Right kidney (tissue), 9 donors: ENCODE measurements at places on chromosomes 1 and 21.

DNA sequence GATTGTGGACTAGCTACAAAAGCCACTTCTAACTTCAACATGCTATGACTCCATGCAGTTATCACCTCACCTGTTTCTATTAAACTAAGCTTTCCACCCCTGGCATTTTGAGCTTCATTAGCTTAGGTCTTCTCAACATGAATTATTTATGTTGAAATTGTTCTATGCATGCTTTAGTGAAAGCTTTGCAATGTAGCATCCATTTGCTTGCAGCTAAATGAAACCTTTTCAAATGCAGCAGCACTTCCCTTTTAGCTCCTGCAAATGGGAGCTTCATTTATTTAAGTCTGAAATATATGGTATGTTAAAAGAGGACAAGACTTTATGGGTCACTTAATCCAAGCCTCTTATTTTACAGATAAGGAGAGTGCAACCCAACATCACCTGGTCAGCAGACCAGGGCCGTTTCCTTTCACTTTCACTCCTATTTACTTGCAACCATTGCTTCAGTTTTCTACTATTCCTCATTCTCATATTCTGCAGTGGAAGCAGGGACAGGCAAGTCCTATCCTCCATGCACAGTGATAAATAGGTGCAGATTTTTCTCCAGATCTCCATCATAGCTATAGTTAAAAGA lies 56.4 kb upstream of the SAMSN1 start:
- DNase-seq: no peak

DNA sequence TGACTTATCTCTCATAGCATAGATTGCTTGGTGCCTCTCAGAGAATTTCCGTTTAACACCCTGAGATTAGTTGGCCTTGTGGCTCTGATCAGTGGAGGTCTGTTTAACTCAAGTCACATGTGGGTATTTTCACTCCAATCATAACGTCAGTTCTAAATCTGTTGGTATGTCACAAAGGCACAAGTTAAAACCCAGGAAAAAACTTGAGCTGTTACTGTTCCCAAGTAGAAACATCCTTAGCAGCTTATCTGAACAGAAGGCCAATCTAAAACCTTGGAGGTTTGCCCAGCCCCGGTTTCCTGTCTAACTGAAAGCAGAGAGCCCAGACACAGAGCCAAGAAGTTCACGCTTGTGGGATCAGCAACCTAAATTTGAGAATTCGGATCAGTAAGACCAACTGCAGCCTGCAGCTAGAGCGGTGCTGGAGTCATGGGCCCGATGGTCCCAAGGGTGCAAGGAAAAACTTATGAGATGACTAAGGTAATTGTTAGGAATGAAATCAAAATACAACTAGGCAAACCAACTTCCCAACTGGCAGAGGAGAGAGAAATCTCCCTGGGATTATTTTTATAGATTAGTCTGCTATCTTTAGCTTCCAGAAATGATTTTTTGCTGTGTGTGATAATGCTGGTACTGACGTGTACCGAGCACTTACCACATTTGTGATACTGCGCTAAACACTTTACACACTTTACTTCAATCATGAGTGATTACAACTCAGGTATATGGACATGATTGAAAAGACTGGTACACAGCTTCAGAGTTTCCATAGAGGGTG lies 90.2 kb upstream of the C1orf21 start:
- DNase-seq: no peak

DNA sequence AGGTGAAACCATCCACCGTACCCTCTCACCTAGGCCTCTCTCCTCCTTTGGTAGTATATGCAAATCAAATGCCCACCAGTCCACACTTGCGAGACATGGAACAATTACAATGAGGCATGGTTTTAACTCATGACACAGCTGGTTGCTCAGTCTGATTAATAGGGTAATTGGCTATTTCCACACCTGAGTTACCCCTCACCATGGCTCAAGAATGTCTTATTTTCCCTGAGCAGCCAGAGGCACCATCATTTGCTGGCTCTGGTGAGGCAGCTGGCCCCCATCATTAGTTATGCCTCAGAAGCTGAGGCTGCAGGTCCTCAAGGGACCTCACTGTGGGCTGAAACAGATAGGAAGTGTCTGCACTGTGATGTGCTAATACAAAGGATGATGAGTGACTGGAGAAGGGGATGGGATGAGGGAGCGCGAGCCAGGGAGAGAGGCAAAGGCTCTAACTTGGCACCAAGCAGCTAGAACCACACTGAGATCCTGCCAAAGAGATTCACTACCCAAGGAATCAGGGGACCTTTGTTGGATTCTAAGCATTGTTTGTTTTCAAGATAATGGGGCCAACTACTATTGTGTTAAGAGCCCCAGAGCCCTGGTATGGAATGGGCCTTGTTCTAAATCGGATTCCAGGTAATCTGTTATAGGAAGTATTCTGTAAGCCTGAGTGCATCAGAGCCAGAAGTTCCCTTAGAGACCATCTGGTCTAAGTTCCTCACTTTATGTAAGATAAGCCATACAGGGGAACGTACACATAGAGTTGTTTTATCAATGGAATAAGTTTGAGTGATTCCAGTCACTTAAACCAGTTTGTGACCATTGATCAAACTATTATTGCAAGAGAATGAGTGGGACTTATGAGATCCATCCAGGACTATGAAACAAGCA lies 80.0 kb upstream of the CNTN2 start:
- DNase-seq: no peak

DNA sequence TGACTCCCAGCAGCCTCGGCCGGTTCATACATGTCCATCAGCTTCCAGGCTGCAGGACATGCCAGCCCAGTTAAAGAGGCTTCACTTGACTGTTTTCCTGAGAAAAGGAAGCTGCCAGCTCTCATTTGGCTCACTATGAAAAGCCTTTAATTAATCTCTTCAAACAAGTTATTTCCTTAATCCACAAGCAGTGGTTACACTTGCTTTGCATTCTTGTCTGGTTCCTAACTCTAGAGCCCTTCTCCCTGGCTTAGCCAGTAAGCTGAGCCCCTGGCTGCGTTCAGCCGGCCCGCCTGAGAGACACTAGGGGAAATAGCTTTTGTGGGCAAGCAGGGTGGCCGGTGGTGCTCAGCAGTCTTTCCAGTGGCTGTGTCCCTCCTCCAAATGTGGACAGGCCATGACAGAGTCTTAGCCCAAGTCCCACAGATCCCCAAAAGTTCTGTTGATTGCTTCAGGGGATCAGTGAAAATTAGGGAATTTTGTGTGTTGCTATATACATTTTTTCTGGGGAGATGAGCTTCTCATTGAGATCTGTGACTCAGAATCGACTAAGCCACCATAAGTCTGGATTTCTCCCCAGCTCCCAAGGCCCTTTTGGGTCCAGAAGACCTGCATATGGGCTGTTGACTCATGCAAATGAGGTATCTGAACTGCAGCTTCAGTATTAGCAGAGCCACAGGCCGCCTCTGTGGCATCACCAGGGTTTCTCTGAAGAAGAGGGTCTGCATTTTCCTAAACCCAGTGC lies 10.1 kb downstream of the ATF3 start:
- DNase-seq: no peak

DNA sequence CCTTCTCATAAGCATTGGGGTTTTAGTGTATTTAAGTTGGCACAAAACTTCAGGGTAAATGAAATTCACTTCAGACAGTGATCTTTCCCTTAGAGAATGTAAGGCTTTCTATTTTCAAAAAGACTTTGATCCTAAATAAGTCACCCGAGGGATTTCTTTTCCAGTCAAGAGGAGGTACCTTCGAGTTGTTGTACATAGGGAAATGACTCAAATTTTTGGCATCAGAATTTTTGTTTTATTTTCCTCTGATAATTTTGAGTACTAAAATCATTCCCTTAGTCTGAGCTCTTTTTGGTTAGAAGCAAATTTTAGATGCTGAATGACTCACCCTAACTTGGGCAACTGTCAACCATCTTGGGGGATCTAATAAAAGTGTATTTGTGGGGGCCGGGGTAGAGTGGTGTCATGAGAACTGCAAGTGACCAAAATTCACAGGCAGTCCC lies 193.9 kb downstream of the DHRS3 start:
- DNase-seq: no peak

- DNase-seq: no peak
Observed at GRCh38 chr1:22761821-22762220, 51.2 kb downstream of the EPHB2 start.

- DNase-seq: no peak
Observed at GRCh38 chr1:162351246-162351842, 25.3 kb downstream of the SPATA46 start.
